Stimulated activated CD8-positive, alpha-beta memory T cell treated with anti-CD3 and anti-CD28 coated beads, Interleukin-4, amount 100 ng/mL, for 24 hours (primary cell): ENCODE measurements at places on chromosomes 7 and 10.

- DNase-seq = peak; percentile 62
Measured at GRCh38 chr7:139043823-139044812, 8.3 kb upstream of the ZC3HAV1L start.

DNA sequence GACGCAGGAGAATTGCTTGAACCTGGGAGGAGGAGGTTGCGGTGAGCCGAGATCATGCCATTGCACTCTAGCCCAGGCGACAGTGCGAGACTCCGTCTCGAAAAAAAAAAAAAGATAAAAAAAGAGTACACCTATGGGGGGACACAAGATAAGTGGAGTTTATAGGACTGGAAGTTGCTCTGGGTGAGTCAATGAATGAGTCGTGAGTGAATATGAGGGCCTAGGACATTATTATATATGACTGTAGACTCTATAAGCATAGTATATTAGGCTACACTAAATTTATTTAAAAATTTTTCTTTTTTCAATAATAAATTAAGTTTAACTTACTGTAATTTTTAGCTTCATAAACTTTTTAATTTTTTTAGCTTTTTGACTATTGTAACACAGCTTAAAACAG, 19.4 kb upstream of the SGCE start:
- no peak for DNase-seq

DNA sequence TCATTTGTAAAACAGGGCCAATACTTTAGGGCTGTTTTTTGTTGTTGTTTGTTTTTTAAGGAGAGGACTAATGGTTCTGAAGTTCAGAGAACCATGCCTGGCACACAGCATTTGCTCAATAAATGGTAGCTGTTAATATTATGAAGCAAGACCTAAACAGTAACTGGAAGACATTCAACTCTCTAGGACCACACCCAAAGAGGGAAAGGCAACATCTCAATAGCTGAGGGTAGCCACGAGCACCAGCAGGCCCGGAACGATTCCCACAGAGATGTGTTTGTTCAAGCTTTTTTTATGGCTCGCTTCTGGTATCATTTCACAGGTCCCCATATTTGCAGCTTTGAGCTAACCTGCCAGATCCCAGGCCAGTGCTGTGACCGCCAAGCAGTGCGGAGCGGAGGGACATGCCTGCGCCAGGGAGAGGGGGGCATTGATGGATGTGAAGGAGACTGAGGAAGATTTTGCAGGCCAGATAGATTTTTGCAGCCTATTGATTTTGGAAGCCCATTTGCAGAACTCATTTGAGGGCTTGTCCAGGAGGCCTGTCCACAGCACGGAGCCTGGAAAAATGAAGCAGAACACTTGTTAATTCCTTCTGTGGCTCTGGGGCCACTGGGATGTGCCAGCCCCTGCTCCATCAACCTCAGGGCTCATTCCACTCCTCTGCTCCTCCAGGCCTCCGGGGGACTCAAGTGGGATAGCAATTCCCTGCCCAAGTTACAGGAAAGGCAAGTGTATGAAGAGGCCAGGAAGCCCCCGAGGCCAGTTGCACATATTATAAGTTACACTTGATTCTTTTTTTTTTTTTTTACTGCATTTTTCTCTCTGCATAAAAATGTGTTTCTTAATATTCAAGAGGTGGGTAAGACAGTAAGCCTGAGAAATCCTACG, 57.3 kb upstream of the FGFR2 start:
- no peak for DNase-seq

DNA sequence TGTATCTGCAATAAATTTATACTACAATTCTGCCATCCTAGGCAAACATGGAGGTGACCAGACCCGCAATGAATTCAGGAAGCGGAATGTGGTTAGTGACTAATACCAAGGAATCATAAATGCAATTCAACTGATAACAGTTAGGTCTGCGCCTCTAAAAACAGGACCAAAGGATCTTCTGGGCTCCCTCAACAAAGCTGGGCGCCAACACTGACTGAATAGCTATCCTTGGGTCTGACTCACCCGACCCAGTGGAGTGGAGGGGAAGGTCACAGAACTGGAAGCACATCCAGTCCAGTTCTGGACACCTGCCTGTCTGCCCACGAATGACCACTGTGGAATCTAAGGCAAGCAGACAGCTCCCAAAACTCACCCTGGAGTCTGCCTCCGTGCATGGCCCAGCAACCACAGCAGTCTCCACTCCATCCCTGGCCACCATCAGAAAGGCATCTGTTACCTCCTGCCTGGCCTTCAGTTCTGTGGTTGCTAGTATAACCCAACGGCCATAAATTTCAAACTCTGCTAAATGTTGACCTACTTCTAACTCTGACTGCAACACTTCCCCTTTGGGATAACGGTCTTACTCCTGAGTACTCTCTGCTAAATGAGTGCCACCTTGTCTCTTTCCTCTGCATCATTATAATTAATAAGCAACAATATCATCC, 43.0 kb upstream of the DLX6 start:
- no peak for DNase-seq

DNA sequence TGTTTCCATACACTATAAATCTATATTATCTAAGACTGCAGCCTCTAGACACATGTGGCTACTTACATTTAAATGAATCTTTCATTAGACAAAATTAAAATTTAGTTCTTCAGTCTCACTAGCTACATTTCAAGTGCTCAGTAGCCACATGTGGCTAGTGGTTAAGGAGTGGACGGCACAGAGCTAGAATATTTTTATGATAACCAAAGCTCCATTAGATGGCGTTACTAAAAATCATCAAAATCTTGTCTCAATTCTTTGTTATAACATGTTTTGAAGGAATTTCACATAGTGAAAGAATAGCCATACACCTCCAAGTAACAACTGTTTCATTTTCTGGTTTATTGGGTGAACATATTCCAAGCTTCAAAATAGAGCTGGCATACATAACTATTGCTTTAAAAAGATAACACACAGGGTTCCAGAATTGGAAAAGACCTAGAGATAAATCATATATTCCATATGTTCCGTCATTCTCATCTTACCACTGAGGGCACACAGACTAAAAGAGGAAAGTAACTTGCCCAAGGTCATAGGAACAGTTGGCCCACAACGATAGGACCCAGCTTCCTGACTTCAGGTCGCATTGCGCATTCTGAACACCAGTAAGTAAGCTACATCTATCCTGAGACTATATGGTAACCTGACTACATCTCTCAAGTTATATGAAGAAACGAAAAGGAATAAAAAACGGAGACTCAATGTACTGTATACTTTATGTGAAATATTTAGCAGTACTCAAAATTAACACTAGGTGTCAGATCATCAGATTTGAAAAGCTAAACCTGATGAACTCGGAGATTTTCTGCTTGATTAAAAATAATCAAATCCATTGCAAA, 66.6 kb downstream of the CAV1 start:
- DNase-seq = no peak

DNA sequence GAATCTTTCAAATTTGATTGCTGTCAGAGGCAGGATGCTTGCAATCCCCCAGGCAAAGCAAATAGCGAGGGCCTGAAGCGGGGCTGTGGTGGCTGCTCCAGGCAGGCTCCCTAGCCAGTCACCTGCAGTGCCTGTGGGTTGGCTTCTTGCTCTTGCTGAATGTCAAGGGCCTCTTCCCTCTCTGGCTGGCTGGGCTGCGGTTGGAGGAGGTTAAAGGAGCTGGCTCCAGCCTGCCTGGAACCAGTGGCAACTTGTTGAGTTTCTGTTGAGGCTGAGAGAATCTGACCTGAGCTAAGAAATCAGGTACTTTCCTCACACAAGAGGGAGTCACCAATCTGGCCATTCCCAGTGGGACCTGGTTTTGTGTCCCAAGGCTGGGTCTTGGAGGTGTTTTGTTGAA, 134.7 kb downstream of the TMEM178B start:
- DNase-seq = no peak

GRCh38 chr10:97335188-97335619, 675 bp upstream of the FRAT2 start:
- DNase-seq = no peak

GRCh38 chr7:1725199-1725690, 55.2 kb downstream of the ELFN1 start:
- DNase-seq = no peak

- DNase-seq = no peak
Measured at GRCh38 chr10:71705582-71705981, 14.0 kb downstream of the C10orf105 start.

DNA sequence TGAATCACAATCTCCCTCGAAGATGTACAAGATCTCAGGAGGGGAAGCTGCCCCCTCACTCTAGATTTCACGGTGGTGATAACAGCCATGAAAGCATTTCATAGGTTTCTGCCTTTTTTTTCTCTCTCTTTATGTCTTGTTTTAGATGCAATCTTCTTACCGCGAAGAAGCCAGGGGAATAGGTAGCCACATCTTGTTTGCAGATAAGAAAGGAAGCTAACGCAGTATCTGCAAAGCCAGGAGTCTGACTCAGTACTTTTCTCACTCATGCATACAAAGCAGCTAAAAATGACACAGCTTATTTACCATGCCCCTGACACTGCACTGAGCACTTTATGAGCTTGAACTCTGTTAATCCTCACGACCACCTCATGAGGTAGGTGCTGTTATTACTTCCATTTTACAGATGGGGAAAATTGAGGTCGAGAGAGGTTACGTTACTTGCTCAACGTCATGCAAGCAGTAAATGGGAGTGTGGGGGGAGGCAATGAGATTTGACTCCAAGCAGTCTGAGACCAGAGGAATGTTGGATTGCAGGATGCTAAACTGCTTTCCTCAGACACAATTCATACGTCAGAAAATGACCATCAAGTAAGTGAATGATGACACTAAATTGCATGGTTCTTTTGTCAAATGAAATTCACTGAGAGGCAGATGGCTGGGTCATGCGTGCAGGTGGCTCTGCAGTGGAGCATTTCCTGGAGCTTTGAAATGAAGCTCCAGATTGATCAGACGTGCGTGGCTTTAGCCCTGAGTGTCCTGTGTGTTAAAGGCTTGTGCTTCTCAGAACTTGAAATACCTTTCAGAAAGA, 3.3 kb downstream of the MAP3K8 start:
- DNase-seq = no peak

DNA sequence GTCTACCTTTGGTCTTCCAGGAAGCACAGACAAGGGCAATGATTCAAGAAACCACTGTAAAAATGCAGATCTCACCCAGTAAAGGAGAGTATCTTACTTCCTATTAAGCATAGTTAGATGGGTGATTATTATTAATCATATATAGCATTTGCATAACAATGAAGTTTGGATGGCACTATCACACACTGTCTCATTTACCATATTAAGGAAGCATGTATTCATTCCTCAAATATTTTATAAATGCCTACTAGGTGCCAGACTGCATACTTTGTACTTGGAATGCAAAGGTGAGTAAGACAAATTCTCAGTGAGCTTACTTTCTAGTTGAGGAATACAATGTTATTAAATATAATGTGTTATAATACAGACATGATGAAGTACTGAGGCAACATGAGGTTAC, 53.9 kb upstream of the SKAP2 start:
- no peak for DNase-seq

GRCh38 chr7:65839846-65840245, 33.0 kb upstream of the VKORC1L1 start:
- DNase-seq = no peak

- DNase-seq = no peak
Measured at GRCh38 chr10:118271671-118272070, 70.5 kb downstream of the FAM204A start.

DNA sequence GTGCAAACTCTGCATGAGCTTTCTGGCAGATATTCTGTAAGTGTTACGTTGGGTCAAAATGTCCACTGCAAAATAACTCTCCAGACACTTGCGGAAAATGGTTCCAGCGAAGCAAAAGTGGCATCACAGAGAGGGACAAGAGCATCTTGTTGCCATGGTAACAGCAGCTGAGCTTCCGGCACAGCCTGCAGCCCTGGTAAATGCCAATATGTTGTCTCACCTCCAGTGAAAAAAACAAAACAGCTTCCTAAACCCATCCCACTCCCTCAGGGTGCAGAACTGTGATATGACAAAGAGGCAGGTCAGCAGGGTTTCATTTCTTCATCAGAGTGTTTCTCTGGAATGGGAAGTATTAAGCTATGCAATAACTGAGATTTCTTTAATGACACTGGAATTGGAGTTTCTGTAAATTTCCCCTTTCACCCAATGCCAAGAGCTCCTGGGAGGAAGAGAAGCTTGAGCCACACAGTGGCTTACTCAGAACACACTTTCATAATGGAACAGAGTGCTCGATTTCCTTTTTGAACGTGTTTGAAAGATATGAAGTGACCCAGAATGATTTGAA, 65.6 kb downstream of the FOXI2 start:
- no peak for DNase-seq

DNA sequence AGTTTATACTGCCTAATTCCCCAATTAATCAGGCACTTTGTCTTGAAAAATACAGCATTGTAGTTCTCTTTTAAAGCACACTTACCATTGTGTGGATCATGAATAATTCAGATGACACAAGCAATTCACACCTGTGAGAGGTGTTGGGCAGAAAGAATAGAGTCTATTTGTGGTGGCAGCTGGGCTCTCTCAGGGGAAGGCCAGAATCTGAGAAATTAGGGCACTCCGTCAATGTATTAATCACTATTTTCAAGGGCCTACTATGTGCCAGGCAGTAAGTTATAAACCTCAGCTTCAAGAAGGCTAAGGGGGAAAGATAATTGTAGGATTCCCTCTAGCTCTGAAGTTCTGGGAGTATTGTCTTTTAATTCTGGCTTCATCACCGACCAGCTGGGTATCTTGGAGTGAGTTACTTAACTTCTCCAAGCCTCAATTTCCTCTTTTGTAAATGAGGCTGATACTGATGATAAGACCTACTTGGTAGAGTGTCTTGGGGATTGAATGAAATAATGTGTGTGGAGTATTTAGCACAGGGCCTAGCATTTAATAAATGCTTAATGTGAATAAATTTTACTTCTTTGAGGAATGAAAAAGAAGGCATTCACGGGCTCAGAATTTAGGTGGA, 2.5 kb downstream of the CHN2 start:
- DNase-seq = no peak

DNA sequence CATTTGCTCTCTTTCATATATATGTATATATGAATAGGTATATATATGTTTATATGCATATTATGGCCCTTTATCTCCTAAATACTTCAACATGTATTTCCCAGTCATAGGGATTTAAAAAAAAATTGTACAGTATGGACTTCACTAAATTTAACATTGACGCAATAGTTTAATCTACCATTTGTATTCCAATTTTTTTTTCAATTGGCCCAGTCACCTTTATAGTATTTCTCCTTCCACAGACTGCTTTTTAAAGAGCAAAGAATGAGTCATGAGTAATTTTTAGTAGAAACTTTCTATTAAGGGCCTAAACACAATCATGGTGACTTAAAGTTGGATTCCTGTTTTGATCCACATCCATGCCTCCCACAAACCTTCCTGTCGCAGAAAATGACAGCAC, 20.5 kb downstream of the CCSER2 start:
- no peak for DNase-seq
